RWPE2 (cell line): ENCODE measurements at places on chromosomes 3 and 15.

DNA sequence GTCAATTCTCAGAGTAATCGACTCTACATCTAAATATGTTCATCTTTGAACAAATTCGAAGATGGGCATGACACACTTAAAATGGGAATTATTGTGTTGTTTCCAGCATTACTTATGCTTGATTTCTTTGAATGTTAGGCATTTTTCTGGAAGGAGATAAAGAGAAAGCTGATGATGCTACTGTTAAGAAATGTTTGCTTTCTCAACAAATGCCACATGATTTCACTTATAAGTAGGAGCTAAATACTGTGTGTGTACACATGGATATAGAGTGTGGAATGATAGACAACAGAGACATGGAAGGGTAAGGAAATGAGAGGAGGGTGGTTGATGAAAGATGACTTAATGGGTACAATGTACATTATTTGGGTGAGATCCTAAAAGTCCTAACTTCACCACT, 400.9 kb downstream of the TBL1XR1 start:
- DNase-seq, result no peak

DNA sequence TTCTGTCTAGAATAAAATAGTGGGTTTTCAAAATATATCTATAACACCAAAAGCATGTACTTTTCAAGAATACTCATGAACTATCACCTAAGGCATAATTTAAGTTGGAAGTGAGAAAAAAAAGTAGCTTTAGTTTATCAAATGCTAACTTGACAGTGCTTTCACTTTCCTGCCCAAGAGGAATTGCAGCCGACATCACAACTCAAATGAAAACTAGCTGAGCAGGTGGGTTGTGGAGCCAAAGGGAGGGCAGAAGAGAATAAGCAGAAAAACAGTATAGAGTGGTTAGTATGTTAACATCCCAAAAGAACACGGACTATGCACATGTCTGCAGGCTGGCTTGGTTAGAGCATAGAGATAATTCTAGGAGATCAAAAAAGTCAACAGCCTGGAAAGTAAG, 120.9 kb downstream of the NEDD4 start:
- DNase-seq, result no peak

- no peak for DNase-seq
These were observed 221.1 kb upstream of the TLE3 start for GRCh38 chr15:70318594-70319465.

DNA sequence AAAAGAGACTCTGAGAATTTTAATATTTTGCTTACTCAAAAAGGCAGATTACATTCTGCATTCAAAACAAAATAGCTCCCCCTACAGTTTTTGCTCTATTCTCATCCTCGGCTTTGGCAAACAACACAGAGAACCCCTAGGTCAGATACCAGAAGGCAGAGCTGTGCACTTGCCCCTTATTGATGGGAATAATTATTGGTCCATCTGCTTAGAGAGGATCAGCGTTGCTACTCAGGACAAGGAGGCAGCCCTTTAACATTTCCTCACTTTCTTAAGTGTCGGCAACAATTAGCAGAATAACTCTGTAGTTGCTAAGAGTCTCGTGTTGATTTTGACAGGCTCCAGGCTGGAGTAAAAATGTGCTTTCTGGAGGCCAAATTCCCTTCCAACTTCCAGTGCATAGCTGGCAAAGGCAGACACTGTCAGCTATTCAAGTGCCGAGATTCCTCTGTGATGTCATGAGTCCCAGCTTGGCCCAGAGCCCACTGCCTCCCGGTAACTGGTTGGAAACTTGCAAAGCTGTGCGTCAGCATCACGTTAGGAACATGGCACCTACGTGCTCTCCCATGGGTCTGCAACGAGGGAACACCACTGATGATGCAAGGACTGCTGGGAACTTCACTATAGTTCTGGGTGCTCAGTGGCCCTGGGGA, 482.7 kb upstream of the ADAMTS9 start:
- DNase-seq, result no peak

DNA sequence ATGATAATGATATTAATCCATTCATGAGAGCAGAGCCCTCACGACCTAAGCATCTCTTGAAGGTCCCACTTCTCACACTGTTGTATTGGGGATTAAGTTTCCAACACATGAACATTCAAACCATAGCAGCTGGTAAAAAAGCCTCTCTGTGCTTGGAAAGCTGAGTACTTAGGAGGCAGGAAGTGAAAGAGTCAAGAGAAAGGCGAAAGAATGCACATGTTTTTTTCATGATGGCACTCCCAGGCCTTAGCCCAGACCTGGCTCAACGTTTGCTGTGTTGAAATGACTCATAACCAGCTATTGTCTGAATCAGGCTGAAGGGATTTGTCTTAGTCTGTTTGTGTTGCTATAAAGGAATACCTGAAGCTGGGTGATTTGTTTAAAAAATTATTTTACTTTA, 84.4 kb upstream of the RGMA start:
- DNase-seq, result no peak

- no peak for DNase-seq
These were observed 48.9 kb downstream of the ZBBX start for GRCh38 chr3:167330993-167331785.

- no peak for DNase-seq
These were observed 1.2 kb upstream of the BAHD1 start for GRCh38 chr15:40439461-40439959.
